ENCODE measurements at places on chromosomes 1 and 21. TPM values are rescaled to one million over a fixed set of nuclear protein-coding genes. Genes with fewer than 3 reads are reported as not detected.

Gene GBP1
- total RNA-seq, result 25.5 TPM

Gene INSRR
- total RNA-seq, result not detected

Gene FCRLA
- total RNA-seq, result 1.5 TPM

Gene SLC30A2
- not detected for total RNA-seq

Gene C1orf116
- total RNA-seq, result not detected

Gene ACTA1
- total RNA-seq, result not detected

Gene S100A6
- total RNA-seq, result 1,851 TPM

Measured in smooth muscle cell of trachea (primary cell).